Stimulated activated CD8-positive, alpha-beta memory T cell treated with anti-CD3 and anti-CD28 coated beads, Interleukin-4, amount 100 ng/mL, for 1 hour (primary cell): ENCODE measurements at places on chromosomes 16 and 17.

DNA sequence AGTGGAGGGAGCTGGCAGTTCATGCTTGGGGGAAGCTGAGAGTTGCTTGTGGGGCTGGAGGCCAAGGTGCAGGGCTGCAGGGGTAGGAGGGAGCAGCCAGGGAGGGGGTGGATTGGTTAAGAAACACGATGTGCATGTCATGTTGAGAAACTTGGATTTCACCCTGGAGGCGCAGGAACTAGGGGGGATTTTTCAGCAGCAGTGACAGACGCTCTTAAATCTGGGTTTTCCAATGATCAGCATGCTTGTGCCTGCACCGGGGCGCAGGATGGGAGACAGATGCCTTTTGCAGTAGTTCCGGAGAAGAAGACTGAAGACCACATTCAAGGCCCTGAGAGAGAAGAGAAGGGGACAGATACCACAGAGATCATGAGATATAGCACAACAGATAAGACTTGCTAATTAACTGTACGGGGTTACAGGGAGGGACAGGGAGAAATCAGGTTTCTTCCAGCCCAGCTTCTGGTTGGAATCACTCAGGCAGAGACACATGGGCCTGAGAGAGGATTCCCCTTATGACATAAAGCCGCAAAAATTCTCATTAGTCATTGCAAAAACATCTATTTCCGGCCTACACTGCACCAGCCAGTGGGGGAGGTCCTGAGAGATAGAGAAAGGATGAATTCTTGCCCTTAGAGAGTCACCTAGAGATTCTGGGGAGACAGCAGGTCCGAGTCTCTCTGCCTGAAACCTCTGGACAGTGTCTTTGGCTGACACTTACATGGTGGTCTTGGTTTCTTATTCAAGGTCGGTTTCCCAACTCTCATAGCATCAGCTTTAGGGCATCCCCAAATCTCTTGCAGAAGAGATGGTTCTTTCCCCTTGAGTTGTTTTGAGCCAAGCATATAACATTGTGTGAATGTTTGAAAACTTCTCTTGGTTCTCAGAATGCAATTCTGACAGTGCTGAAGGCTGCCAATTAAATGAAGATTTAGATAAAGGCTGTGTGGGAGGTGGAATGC lies 27.1 kb downstream of the CDH13 start:
- no peak for DNase-seq

DNA sequence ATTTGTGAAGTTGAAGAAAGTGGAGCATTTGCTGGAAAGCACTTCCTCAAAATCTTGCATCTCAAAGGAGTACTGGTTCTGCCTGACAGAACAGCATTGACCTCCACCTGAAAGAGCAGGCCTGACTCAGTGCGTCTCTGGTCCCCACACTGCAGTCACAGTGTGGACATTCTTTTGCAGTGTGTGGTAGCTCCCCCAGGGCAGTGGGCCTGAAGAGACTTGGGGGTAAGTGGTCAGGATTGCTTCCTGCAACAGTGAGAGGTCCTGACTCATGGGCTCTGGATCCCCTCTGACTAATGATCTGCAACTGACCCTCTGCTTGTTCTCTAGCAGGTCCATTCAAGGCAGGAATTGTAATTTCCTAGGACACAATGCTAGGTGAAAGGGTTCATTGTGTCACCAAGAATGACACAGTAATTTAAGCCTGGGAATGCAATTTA lies 204.9 kb upstream of the KCNJ16 start:
- DNase-seq: no peak

DNA sequence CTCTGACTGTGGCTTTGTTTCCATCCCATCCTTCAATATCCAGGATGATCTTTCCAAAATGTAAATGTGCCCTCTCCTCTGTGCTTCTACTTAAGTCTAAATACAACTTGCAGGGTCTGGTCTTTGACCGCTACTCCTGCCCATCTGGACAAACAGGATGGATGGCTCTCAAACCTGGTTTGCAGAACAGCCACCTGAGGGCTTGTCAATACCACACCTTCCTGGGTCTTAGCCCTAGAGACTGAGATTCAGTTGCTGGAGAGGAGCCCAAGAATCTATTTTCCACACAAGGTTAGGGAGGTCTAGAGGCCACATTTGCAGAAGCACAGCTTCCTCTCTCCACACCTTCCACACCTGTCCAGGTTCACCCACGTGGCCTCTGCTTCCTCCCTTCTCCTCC lies 1.9 kb upstream of the GRB7 start:
- no peak for DNase-seq

GRCh38 chr17:36949461-36949927 lies 740 bp downstream of the AATF start:
- DNase-seq: no peak

- DNase-seq: no peak
Observed at GRCh38 chr17:49005140-49005539, 8.0 kb downstream of the IGF2BP1 start.

- peak; percentile 22 for DNase-seq
Observed at GRCh38 chr16:84754353-84754856, 54.6 kb downstream of the USP10 start.

- DNase-seq: no peak
Observed at GRCh38 chr17:60602385-60602742, 2.4 kb downstream of the PPM1D start.

DNA sequence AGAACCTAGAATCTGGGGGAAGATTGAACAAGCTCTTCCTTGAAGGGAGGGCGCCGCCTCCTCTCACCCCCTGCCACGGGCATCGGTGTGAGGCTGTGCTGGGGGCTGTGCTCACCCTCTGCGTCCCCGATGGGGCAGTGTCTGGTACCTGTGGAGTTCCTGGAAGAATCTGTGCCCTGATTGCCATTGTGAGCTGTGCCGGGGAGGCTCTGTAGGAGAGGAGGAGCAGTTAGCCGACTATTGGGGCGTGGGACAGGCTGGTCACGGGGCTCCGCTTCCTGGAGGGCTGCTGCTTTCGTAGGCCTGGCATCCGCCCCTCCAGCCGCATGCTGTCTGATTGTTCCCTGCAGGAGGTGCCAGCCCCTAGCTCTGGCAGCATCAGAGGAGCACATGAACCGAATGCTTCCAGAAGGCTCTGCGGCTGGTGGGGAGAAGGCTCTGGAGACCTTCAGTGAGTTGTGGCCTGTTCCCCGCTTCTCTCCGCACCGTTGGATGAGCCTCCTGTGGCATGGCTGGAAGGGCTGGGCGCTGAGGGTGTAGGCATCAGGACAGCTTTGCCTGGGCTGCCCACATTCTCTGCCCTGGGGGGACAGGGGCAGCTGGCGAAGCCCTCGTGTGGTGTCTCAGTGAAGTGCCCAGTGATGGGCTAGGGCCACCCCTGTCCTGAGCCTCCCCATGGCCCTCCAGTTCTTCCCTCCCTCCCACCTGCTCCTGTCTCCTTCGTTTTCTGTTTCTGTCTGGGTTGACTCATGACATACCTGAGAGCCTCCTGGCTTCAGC lies 86.9 kb downstream of the SEC14L1 start:
- DNase-seq: no peak
